Fibroblast of lung (primary cell): ENCODE measurements at places on chromosomes 6 and 20. TPM values are rescaled to one million over a fixed set of nuclear protein-coding genes. Genes with fewer than 3 reads are reported as not detected.

The CNR1 gene
- total RNA-seq = under 0.01 TPM in 1 of 2 replicates, not detected in the other

The NUP43 gene
- 16.0 and 19.5 TPM in 2 replicates for total RNA-seq

The COX7A2 gene
- 91.9 and 115 TPM in 2 replicates for total RNA-seq

The EPPIN gene
- not detected in 2 replicates for total RNA-seq

The NRN1 gene
- under 0.01 TPM in 1 of 2 replicates, not detected in the other for total RNA-seq

The HMGN4 gene
- total RNA-seq = 90.4 and 111 TPM in 2 replicates

The SLC35F1 gene
- total RNA-seq = under 0.01 and 0.17 TPM in 2 replicates

The SLC32A1 gene
- total RNA-seq = not detected in 2 replicates

The GPRC6A gene
- not detected in 2 replicates for total RNA-seq

The FAM184A gene
- total RNA-seq = 1.3 and 1.7 TPM in 2 replicates

The OR2J1 gene
- not detected in 2 replicates for total RNA-seq

The EYS gene
- under 0.01 TPM in 1 of 2 replicates, not detected in the other for total RNA-seq

The ELOVL4 gene
- total RNA-seq = 4.6 and 6.4 TPM in 2 replicates

The RGS17 gene
- total RNA-seq = 5.9 and 10.2 TPM in 2 replicates

The SPINT4 gene
- not detected in 2 replicates for total RNA-seq

The TMEM242 gene
- total RNA-seq = 6.4 and 7.3 TPM in 2 replicates

The PCSK2 gene
- under 0.01 TPM in 1 of 2 replicates, not detected in the other for total RNA-seq

The RBM24 gene
- 1.0 and 2.5 TPM in 2 replicates for total RNA-seq

The ZBTB9 gene
- total RNA-seq = 4.1 and 4.9 TPM in 2 replicates
